ENCODE measurements at places on chromosomes 5 and 9.

DNA sequence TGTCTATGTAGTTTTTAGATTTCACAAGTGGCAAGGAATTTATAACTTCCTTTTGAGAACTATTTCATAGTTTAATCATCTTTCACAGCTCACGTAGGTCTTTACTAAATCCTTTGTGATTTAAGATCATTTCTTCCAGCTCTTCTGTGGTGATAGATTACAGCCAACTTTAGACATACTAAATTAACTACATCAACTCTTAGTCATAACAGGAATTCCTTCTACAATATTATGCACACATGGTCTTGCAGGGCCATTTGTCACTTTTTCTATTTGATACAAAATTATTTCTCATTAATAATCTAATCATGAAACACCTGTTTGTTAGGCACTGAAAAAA lies 208.4 kb downstream of the PDE4D start:
- DNase-seq: no peak

GRCh38 chr9:87535817-87536539 lies 38.3 kb downstream of the DAPK1 start:
- DNase-seq: no peak

GRCh38 chr5:56567278-56567677 lies 248.1 kb upstream of the MAP3K1 start:
- no peak for DNase-seq

- no peak for DNase-seq
These were observed 352.6 kb upstream of the PANK3 start for GRCh38 chr5:168931638-168932345.

GRCh38 chr5:89255845-89256463 lies 373.0 kb upstream of the MEF2C start:
- no peak for DNase-seq

GRCh38 chr5:3104429-3105060 lies 353.1 kb upstream of the IRX2 start:
- DNase-seq: no peak

DNA sequence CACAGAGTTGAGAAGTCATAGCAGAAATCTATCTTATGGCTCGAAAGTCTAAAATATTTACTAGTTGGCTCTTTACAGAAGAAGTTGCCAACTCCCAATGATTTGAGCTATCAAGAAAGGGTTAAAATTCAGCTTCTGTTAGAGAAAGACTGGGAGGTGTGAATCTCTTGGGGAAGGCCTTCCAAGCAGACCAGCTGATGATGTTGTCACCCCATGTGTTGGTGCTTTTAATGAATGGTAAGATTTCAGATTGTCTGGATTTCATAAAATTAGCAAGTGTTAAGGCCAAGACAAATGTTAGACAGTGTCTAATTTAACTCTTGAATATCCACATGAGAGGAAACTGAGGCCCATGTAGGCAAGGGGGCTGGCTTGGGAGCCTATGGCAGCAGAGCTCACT lies 63.9 kb downstream of the PPARGC1B start:
- DNase-seq: no peak

- DNase-seq: no peak
These were observed 43.1 kb downstream of the TNFAIP8 start for GRCh38 chr5:119398727-119399466.

GRCh38 chr5:151058891-151059489 lies 21.8 kb downstream of the TNIP1 start:
- no peak for DNase-seq

DNA sequence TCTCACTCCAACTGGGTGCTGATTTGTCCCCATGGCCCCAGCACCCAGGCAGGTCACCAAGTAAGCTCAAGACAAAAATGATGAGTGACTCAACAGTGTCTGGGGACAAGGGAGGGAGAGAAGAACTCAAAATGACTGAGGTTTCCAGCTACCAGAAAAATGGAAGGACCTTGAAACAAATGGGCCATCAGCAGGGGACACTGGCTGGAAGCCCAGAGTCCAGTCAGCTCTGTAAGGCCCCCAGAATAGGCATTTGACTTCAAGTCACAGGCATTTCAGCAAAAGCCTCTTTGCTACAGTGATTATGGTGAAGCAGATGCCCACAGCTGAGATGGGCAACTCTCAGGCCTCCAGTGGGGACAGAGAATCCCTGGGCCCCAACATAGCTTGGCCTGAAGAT lies 139.0 kb upstream of the GABRP start:
- no peak for DNase-seq

GRCh38 chr5:72235725-72236124 lies 84.3 kb downstream of the MRPS27 start:
- no peak for DNase-seq

- DNase-seq: no peak
These were observed 438 bp downstream of the NSUN2 start for GRCh38 chr5:6632324-6632887.

DNA sequence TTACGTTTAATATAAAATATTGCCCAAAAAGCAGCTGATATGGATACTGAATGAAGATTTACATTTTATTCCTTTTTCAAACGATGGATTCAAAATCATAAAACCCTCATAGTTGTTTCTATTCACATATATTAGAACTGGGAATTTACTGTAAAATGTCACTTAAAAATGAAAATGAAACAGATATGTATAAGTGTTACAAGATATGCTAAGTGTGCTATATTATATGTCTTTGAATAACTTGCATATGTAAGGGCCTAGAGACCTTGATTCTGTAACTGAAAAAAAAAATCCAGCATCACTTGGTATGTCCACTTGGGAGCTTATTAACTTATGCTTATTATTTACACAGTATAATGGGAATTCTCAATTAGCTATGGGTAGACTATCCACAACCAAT lies 43.2 kb downstream of the RFX3 start:
- no peak for DNase-seq

GRCh38 chr9:28301281-28301680 lies 728.0 kb upstream of the C9orf72 start:
- no peak for DNase-seq

DNA sequence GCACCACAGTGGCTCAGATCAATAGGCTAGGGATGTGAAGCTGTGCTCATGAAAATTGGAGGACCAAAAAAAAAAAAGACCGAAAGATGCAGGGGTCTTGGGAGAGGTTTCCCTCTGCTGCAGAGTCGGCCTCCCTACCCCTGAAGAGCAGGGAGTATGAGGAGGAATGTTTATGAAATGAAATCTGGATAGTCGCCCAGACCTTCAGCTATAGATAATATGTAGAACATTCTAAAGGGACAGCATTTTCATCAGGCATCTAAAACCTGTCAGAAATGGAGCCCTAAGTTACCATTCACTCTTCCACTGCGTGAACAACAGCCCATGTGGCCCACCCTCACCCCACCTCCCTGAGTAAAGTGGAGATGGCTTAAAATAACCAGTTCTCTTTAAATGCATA lies 122.9 kb downstream of the TMEM174 start:
- no peak for DNase-seq

DNA sequence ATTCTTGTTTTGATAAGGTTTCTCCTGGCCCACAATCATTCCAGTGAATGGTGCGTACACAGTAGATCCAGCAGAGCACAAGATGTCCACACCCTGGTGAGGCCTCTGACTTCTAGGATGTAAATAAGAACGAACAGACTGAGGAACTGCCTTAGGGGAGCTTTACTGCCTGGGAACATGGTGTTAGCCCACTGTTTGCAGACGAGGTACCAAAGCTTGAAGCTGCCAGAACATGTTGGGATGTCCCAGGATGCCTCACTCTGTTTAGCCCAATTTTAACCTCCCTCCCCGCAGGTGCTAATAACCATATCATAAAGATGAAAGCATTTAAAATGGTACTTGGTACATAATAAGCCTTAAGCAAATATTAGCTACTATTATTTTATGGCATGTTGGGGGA lies 3.5 kb downstream of the LECT2 start:
- no peak for DNase-seq

- no peak for DNase-seq
These were observed 38.9 kb downstream of the ASTN2 start for GRCh38 chr9:117375956-117376355.

- DNase-seq: peak; percentile 67
These were observed 218.5 kb downstream of the SPOCK1 start for GRCh38 chr5:137280656-137281055.

DNA sequence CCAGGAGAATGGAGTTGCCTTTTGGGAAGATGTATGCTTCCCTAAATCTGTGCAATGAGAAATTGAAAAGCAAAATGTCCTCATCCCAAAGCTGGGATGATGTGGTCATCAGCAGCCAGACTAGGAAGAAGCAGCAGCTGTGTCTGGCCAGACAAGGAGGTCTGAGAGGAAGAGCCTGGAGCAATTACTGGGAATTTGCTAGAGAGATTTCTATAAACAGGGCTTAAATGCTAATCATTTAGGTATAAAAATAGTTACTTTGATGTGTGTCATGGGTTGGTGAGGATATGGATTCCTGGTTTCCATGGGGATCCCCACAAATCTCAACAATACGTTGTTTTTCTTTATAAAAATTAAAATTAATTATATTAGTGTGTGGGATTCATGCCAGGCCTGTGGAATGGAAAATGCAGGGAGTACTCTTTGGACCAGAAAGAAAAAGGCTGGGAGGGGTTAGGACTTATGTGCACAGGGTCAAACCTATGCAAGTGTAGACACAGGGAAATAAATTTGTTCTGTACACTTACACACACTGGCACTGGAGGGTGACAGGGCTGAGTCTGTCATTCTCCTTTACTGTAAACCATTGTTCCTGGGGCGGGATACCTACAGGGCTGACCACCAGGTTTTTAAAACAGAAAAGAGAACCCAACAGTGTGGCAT lies 58.7 kb upstream of the TRPC7 start:
- DNase-seq: no peak

DNA sequence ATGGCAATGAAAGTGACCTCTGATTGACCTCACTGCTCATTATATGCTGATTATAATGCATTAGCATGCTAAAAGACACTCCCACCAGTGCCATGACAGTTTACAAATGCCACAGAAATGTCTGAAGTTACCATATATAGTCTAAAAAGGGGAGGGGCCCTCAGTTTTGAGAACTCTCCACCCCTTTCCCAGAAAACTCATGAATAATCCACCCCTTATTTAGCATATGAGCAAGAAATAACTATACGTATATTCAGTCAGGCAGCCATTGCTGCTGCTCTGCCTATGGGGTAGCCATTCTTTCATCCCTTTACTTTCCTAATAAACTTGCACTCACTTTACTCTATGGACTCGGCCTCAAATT lies 163.1 kb downstream of the ESM1 start:
- no peak for DNase-seq

DNA sequence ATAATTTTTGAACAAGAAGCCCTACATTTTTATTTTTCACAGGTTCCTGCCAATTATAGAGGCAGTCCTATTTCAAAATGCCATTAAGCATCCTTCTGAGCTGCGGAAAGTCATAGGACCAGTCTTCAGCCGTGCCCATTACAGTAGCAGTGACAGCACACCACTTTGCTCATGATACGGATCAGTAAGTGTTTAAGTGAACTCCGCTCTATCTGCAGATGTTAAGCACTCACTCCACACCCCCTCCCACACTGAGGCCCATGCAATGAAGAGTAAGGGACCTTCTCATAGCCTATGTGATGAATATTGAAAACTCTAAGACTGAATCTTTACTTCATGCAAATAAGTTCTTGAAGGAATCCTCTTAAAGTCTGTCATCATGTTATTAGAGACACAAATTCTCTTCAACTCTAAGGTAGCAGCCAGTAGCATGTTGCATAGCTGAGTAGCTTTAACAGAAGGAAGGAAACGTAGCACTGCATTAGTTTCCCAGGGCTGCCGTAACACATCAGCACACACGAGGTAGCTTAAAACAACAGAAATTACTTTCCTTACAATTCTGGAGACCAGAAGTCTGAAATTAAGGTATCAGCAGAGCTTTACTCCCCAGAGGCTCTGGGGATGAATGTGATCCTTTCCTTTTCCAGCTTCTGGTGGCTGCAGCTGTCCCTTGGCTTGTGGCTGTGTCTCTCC lies 20.3 kb upstream of the TAF11L2 start:
- DNase-seq: no peak

- DNase-seq: peak; percentile 65
These were observed 26.0 kb downstream of the ARRDC3 start for GRCh38 chr5:91357012-91357634.

DNA sequence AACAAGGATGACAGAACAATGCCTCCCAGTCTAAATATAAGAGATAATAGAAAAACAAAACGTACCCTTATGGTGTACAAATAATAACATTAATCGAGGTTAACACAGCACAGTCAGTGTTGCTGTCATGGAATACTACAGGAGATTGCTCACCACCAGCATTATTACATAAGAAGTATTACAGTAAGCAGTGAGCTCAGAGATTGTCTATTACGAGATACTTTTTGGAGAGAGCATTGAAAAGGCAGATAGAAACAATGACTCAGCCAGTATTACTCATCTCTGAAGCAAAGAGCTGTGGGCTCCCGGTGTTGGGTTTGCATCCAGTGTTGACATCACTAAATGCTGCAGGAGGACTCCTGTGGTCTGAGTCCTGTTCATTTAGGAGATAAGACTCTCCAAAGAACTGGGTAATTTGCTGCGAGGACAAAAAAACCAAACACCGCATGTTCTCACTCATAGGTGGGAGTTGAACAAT lies 191.9 kb upstream of the SEMA6A start:
- peak; percentile 94 for DNase-seq

DNA sequence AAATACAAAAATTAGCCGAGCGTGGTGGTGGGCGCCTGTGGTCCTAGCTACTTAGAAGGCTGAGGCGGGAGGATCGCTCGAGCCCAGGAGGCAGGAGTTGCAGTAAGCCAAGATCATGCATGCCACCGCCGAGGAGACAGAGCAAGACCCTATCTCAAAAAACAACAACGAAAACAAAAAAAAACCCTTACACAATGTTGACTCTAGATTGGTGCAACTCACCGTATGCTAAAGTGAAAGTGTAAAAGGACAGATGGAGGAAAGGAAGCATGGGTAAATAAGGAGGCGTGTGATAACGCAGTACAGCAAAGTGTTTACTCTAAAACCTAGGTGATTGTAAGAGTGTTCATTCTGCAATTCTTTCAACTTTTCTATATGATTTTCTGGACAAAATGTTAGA lies 15.9 kb upstream of the RUFY1 start:
- DNase-seq: no peak

DNA sequence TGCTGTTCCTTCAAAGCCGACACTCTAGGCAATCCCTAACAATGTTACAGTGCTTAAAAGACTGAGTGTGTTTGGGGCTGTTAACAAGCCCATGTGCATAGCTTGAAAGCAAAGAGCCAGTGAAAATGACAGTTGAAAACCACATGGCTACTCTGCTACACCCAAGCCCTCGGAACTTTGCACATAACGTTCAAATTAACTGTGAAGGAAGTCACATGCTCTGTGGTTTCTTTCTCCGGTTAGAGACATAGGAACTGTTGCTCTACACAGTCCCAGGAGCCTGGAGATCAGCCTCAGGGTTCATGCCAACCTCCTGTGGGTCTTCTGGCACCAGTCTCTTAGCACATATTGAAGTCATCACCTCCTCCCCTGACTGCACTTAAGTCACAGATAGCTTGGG lies 51.1 kb downstream of the C9orf152 start:
- DNase-seq: no peak

GRCh38 chr5:107821288-107821687 lies 150.6 kb upstream of the EFNA5 start:
- no peak for DNase-seq

- no peak for DNase-seq
These were observed 143.5 kb downstream of the GHR start for GRCh38 chr5:42566652-42567295.

GRCh38 chr5:60195083-60195482 lies 301.6 kb upstream of the PDE4D start:
- DNase-seq: no peak

GRCh38 chr5:56522960-56523359 lies 289.8 kb upstream of the ANKRD55 start:
- no peak for DNase-seq

Data from islet precursor cell (in vitro differentiated cells).